Placental pericyte (primary cell): ENCODE measurements at places on chromosomes 7 and 10. TPM values are rescaled to one million over a fixed set of nuclear protein-coding genes. Genes with fewer than 3 reads are reported as not detected.

AKR1C1 gene
- 6.2 and 14.4 TPM in 2 replicates for total RNA-seq

SUN3 gene
- total RNA-seq: not detected in 2 replicates

ASB4 gene
- not detected in 2 replicates for total RNA-seq

CHST12 gene
- total RNA-seq: 7.9 and 10.3 TPM in 2 replicates

MKRN1 gene
- 38.2 and 79.4 TPM in 2 replicates for total RNA-seq

INSYN2A gene
- under 0.01 and 0.14 TPM in 2 replicates for total RNA-seq
